Stimulated activated CD4-positive, alpha-beta T cell treated with anti-CD3 and anti-CD28 coated beads, TNF-alpha, amount 100 ng/mL, for 1 hour (primary cell): ENCODE measurements at places on chromosomes 11 and 22.

GRCh38 chr11:88363648-88364065 lies 26.1 kb upstream of the CTSC start:
- no peak for DNase-seq

GRCh38 chr11:114075891-114076441 lies 16.5 kb downstream of the ZBTB16 start:
- no peak for DNase-seq

- no peak for DNase-seq
Observed at GRCh38 chr11:28759311-28759710, 651.1 kb downstream of the METTL15 start.

DNA sequence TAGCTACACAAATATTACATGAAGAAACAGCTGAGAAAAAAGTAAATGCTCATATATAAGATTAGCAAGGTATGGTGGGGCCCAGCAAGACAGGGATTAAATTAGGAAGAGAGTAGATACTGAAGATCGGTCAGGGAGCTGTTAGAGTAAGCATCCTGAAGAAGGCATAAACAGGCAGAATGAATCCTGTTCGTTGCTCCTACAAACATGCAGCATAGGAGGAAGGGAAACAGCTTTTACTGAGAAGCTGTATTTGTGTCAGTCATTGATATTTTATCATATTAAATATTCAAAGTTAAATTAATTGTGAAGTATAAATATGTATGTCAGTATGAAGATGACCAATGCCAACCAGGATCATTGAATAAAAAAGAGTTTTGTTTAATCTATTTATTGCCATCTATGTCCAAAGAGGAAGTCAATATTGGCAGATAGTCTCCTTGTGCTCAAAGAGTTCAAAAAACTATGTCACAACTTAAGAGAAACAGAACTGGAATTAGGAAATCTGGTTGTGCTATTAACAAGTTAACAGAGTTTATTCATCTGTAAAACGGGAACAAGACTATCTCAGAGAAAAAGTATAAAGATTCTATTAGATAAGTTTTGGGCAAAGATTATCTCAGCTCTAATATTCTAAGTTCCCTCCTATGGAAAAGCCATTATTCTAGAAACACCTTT lies 255.2 kb downstream of the GRM5 start:
- no peak for DNase-seq

DNA sequence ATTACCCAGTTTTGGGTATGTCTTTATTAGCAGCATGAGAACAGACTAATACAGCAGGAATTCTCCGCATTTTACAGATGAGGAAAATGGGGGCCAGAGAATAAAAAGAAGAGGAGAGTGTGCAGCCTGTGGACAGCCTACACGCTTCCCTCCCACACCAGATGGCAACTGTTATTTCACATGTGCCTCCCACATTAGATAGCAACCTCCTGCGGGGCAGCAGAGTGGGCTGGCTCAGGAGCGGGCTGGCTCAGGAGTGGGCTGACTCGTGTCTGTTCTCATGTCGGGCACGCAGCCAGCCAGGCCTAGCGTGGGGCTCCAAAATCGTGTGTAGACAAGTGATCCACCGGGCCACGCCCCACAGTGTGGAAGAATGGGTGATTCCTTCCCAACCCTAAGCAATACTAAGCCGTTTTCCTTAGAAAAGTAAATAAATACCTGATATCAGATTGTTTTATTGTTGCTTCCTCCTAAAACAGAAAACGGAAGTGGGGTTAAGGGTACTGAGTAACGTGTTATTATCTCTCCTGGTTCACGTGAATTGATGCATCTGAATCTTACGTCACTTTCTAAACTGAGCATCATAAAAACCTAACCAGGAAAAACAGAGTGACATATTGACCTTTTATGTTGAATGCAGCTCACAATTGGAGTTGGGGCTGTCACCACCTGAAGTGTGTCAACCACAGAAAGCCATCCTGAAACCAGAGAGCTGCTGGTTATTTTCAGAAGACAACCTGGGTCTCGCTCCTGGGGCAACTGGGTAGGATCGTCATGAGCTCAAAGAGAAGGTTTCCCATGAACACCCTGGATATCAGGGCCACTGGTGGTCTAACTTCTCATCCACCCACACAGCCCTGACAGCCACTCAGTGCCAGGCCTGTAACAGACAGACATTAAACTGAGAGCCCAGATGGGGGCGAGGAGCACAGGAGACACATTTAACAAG lies 3.3 kb downstream of the TTLL1 start:
- DNase-seq: no peak

GRCh38 chr11:121282386-121282785 lies 10.2 kb upstream of the SC5D start:
- no peak for DNase-seq

GRCh38 chr22:22099833-22100812 lies 117.5 kb upstream of the TOP3B start:
- DNase-seq: no peak

DNA sequence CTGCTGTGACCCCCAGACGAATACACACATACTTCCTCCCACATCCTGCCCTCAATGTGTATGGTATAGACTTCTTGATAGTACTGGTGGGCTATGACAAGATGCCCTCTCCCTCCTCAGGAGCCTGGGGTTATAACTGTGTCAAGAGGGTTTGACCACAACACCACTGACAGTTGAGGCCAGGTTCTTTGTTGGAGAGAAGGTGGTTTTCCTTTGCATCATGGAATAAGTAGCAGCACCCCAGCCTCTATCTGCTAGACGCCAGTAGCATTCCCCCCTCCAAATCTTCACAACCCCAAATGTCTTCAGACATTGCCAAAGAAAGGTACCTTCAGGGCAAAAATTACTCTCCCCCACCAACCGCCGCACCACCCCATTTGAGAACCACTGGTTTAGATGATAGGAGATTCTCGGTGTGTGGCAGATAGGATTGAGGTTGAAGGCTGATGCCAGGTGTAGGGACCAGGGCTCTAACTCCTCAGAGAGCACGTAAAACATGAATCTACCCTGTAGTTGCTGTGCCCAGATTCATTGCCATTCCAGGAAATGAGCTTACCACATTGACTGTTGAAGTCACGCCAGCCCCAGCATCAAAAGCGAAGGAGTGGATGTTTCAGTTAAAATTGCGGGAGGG lies 5.5 kb upstream of the MYO18B start:
- DNase-seq: no peak

DNA sequence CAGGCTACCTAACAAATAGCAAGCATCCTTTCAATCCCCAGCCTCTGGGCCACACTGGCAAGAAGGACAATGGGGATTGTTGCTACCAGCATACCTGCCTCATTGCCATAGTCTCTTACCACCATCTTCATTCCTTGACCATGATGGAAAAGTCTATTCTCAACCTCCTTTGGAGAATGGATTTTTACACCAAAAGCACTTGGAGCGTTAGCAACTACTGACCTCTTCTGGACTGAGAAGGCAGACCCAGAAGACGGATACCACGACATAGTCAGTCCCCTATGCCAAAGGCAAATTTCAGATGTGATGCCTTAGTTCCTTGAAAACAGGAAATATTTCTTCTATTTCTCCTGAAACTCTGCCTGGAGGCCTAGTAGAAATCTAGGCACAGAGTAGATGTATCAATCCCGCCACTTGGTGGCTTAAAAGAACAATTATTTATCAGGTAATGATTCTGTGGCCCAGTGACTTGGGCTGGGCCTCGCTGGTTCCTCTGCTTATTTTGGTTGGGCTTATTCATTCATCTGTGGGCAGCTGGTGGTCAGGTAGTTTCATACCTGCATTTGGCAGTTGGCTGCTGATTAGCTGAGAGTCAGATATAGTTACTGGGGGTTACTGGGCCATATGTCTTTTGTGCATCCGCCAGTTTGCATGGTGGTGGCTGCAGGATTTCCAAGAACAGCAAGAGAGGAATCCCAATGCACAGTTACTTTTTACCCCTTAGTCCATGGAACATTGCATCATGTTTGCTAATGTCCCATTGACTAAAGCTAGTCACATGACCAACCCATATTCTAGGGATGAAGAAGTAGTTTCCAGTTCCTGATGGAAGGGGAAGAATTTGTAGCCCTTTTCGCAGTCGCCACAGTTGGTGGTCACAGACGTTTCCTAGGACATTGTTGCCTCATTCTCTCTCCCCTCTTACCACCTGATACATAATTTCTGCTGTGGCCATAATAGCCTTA lies 75.2 kb downstream of the DHCR7 start:
- no peak for DNase-seq

GRCh38 chr11:67632175-67632981 lies 2.6 kb upstream of the NUDT8 start:
- no peak for DNase-seq

GRCh38 chr22:36929621-36930020 lies 16.2 kb downstream of the CSF2RB start:
- DNase-seq: no peak

GRCh38 chr22:23204541-23205157 lies 24.3 kb downstream of the BCR start:
- DNase-seq: no peak

DNA sequence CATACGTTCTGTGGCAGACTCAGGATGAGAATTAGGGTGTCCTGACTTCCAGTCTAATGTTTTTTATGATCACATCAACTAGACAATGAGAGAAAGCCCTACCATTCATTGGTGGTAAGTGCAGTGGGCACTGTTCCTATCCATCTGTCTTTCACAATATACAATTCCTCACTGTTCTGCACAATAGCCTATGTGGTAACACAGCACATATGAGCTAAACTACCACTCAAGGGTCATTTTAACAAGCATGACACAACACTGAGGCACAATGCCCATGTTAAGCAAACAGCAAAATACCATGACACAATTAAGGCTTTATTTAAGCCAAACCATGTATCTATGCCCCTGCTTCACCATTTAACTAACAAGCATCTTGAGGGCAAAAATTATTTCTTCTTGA lies 52.3 kb downstream of the SIK3 start:
- no peak for DNase-seq

- DNase-seq: no peak
Observed at GRCh38 chr11:120013325-120014250, 124.3 kb downstream of the TRIM29 start.

DNA sequence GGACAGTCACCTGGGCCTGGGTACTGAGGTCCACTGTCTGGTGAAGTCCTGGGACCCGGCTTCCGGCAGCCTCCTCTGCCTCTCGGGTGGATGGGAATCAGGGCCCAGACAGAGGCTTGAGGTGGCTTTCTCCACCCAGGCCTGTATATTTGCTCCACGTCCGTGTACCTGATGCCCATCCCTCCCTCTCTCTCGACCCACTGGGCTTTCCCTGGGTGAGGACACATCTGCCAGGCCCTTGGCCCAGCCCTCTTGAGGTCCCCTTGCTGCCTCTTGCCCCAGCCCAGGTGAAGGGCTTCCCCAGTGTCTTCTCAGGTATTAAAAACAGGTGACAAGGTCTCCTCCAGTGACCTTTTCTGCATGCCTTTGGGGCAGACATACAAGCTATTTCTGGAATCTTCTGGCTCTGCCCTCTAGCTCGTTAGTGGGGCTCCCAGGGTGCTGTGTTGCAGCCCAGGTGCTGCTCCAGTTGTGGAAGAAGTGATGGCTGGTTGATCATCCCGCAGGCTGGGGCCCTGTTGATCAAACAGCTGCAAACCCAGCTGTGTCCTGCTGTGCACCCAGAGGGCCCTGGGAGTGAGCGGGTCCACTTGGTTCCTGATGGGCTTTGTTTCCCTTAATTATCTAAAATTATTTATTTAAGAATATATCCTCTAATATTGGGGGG lies 25.5 kb upstream of the ACR start:
- no peak for DNase-seq

GRCh38 chr11:45751430-45751829 lies 53.5 kb upstream of the SLC35C1 start:
- DNase-seq: no peak

- no peak for DNase-seq
Observed at GRCh38 chr11:14114269-14114668, 151.7 kb downstream of the SPON1 start.

GRCh38 chr22:33865248-33865647 lies 55.0 kb downstream of the LARGE1 start:
- no peak for DNase-seq

DNA sequence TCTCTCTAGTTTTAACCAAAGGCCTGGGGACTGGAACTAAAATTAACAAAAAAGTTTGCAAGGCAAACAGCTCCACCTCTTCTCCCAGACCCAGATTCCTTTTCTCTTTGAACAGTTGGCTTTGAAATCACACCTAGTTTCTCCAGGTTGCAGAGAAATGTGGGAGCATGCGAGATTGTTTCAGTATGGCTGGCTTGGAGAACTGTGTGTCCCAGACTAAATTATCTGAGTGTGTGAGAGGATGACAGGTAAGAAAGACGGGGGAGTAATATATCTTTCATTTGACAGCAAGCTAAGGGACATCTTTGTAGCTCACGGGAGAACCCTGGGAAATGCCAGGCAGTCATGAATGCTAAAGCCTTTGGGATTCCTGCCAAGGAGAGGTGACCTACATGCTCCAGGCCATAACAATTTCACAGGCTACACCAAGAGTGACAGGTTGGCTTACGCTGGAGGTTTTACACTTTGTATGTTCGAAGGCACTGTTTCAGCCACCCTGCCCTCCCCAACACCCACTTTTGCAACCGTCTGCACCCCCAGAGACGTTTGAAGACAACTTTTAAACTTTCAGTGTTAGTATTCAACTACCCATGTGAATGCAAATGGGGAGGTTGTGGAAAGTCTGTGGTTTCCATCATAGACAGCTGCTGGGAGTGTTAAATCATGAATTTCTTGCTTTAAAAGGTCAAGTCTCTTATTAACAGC lies 109.3 kb upstream of the SNX19 start:
- DNase-seq: no peak

DNA sequence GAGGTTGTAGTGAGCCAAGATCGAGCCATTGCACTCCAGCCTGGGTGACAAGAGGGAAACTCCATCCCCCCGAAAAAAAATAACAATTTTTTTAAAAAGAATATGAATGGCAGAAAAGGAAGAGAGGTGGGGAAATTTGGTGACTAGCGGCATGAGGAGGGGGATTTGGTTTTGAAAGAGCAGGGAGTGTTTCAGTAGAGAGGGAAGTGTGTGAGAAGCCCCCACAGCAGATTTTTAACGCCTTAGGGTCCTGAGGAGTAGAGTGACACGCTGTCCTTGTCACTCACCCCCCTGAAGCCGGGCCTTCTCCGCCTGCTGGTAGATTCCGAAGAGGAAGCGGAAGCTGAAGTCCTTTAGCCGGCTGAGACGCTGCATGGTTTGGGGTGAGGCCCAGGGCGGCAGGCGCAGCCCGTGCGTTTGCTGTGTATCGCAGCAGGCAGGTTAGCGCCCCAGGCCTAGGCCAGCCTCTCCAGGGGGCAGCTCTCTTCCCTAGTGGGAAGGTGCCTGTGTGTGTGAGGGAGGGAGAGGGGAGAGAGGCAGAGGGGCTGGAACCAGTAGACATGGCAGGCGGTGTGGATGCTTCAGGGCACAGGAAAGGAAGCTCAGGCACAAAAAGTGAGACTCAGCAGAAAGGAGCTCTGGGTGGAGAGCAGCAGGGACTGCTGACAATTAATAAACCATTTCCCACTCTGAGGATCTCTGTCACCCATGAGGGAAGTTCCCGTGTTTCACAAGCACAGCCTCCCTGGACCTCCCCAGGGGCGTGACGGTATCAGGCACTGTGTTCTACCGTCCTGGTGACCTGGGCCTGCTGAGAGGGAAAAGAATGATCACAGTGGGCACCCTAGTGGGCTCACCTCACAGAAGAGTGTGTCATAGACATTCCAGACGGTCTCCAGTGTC lies 3.9 kb downstream of the ACP2 start:
- no peak for DNase-seq

- DNase-seq: no peak
Observed at GRCh38 chr11:35893796-35894475, 49.9 kb upstream of the LDLRAD3 start.

GRCh38 chr11:35484435-35484834 lies 41.0 kb downstream of the PAMR1 start:
- no peak for DNase-seq
